Activated T-helper 9 cell treated with anti-CD3 and anti-CD28 coated beads, Interleukin-2, amount 50 U/mL, for 16 hours (primary cell): ENCODE measurements at places on chromosomes 3 and 15.

DNA sequence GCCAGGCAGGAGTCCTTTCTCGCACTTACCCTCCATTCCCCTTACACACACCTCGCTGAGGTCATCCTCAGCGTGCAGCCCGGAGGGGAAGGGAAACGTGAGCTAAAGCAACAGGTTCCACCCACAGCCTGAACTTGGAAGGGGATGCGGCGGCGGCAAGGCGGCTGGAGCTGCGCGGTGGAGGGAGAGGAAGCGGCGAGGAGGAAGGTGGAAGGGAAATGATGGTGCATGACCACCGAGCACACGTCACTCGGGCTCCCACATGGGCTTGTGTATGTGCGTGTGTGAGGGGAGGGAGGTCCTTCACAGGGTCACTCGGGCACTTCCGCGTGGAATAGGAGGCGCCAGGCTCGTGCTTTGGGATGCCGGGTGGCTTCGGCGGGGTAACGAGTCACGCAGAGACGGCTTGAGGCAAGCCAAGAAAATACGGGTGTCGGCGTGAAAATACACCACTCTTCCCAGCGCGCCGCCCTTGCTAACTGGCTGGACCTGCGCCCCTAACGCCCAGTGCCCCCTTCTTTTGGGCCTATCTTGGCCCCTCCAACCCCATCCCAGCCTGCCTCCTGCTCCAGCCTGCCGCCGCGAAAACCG lies 225.5 kb upstream of the IL12A start:
- no peak for DNase-seq

GRCh38 chr3:103060242-103060641 lies 625.4 kb downstream of the ZPLD1 start:
- no peak for DNase-seq

- DNase-seq: no peak
Observed at GRCh38 chr3:139301654-139302053, 42.2 kb upstream of the MRPS22 start.

DNA sequence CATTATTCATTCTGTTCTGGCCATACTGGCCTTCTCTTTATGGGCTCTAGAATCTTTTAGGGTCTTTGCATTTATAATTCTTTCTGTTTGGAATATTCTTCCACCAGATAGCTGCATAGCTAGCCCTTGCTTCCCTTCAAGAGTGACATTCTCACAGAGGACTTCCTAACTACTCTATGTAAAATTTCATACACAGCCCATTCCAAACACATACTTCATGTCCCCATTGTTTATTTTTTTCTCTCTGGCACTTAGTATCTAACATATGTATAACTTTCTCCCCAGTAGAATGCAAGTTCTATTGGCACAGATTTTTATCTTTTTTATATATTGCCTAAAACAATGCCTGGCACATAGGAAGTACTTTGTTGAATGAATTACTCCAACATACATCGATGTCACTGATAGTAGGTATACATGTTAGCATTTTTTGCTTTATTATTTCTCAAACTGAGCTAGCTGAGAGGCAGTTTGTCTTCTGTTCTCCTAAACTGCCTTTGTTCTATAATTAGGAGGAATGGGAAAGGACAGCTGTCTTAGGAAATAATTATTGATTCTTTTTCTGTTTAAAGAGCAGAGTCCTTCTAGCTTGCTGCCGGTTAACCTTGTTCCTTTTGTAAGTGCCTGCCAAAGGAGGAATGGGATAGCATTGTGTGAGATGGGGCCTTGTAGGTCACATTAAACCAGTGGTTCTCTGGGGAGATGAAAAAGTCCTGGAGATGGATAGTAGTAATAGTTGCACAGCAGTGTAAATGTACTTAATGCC lies 7.9 kb downstream of the FAM162A start:
- no peak for DNase-seq

DNA sequence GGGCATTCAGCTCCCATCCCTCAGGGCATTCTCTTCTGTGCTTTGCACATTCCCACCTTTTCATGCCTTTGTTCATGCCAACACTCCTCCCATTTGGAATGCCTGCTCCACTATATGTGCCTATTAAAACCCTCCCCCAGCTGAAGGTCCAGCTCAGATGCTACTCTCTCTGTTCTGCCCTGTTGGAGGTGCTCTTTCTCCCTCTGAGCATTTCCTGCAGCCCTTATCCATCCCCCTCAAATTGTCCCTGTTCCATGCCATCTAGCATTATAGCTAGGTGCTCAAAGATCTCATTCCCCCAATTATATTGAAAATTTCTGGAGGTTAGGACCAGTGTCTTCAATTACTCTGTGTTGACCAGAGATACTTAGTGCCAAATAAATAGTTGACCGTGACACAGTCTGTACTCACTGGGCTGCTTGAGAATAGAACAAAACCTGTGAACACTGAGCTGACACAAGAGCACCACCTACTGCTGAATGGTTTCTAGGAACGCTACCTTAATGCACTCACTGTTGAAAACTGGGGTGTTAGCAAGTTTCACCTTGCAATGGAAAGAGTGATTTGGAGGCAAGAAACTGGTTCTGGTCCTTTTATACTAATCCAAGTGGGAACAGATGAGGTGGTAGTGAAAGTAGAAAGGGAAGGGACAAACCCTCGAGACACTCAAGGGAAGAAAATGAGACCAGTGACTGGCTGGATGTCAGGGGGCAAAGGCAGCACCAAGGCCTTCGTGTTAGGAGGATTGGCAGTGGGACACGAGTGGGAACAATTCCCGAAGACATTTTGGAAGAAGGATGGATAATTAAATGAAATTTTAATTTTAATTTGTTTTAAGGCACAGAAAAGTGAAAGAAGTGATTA lies 289.8 kb upstream of the ROPN1 start:
- no peak for DNase-seq

DNA sequence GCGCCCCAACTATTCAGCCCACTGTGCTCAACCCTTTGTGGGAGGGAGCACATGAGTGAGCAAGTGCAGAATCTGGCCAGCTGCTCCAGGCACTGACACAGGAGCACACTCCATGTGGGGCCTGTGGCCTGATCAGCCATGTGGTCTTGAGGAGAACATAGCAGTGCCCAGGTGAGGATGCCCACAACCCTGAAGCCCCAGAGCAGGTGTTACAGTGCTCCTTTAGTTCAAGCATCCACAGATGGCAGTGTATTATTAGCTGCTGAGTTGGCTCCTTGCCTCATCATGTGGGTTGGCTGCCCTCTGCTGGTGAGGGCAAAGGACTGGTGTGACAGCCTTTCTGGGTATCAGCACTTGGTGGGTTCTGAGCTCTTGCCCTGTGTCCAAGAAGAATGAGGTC lies 1588.2 kb downstream of the SI start:
- DNase-seq: no peak

GRCh38 chr15:88908697-88909621 lies 4.2 kb downstream of the MFGE8 start:
- no peak for DNase-seq
